Hematopoietic multipotent progenitor cell treated with erythropoietin and hydrocortisone succinate and interleukin-3 and kit ligand, for 15 days (in vitro differentiated cells): ENCODE measurements at places on chromosomes 11 and 22.
A peak's percentile ranks its signal among the peaks of the same experiment; 100 is the strongest.

GRCh38 chr22:44426981-44427380 is 71.1 kb downstream of the RTL6 start:
- DNase-seq: no peak

DNA sequence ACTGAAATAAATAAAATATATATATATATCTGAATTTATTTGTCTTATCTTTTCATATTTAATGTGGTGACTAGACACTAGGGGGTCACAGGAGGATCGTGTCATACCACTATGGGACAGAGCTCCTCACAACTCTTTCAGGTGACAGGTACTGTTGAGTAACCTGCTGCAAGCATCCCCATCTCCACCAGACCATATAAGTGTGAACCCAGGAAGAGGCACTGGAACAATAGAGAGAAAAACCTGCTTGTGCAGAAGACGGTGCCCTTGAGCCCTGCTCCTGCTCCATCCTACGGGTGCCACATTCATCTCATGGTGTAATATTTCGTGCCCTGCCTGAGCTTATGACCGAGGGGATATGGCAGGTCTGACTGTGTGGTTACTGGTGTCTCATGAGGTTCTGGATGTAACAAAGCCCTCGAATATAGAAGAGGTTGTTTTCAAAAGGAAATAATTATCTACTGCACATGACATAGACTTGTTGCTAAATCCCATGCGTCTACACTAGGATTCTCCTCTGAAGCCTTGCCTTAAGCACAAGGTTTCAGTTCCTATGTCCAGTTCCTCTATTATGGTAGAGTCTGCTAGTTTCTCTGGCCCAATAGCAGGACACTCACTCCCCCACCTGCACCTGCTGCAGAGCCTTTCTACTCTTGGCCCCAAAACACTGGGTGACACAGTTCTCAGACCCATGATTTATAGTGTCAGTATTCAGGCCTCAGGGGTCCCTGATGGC is 70.4 kb downstream of the GGTLC2 start:
- DNase-seq: no peak

DNA sequence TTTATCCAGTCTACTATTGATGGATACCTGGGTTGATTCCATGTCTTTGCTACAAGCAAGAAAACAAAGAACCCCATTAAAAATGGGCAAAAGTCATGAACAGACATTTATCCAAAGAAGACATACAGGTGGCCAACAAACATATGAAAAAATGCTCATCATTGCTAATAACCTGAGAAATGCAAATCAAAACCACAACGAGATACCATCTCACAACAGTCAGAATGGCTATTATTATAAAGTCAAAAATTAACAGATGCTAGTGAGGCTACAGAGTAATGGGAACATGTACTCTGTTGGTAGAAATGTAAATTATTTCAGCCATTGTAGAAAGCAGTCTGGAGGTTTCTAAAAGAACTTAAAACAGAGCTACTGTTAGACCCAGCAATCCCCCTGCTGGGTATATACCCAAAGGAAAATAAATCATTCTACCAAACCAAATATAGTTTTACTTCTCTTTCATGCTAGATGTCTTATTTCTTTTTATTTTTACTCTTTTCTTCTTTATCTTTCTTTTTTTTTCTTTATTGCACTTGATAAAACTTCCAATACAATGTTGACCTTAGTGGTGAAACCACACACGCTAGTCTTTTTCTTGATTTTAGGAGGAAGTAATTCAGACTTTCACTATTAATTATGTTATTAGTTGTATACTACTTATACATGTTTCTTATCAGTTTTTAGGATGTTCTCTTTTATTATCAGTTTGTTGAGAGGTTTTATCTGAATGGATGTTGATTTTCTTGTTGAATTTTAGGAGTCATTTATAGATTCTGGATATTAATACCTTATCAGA is 14.3 kb downstream of the TRIM22 start:
- DNase-seq: no peak

DNA sequence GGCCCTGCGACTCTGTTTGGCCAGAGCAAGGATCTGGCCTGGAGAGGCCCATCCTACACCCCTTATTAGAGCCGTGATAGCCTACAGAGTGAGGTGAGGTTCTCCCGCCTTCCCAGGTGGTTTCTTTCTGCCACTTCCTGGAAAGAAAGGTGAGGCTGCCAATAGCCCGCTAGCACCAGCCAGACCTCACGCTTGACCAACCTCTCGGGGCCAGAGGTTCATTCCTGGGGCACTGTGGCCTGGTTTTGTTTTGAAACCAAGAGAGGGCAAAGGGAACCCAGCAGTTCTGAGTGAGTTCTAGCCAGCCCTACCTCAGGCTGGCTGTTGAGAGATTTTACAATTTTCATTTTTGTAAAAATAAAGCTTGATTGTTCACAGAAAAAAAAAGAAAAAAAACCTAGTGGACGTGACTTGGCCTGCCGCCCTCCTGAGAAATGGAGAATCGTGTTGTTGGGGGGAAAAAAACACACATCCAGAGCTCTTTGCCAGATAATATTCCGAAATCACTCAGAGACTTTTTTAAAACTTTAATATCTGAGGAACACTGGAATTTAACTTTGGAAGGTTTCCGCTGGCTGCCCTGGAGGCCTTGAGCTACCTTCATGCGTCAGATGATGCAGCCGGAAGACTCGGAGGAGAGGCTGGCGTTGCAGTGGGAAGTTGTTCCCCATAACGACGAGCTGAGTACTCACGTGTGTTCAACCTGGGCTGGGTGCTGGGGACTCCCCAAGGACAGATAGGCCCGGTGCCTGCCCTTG is 84.5 kb downstream of the BCR start:
- DNase-seq: no peak

GRCh38 chr11:17571431-17572358 is 24.6 kb downstream of the OTOG start:
- DNase-seq: no peak

DNA sequence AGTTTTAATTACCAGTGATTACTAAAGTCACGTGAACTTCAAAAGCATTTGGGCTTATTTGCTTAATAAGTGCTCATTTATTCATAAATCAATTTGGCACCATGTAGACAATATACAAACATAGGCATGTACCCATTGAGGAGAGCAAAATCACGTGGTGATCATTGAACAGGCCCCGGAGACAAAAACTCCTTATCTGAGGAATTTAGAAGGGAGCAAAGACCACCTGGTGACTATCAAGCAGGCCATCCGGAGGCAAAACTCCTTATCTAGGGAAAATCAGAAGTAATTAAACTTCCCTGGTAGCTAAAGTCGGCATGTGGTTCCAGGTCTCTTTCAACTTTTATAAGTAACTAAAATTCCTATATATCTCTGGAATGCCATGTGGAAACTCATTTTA is 5.7 kb upstream of the BTBD10 start:
- DNase-seq: no peak

- no peak for DNase-seq
Observed at GRCh38 chr11:133559833-133560471, 27.7 kb upstream of the OPCML start.

- no peak for DNase-seq
Observed at GRCh38 chr11:64209563-64209843, 3.0 kb downstream of the FERMT3 start.

DNA sequence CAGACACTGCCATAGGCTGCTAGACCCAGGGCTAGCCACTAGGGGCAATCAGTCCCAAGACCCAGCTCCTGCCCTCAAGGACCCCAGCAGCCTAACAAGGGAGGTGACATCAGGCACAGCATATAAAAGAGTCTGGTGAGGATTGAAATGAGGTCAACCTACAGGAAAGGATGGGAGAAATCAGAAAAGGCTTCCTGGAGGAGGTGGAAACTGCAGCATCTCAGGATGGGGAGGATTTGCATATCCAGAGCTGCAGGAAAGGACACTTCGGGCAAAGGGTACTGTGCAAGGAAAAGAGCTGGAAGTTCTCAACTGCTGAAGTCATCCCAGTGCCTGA is 2.9 kb upstream of the ARFGAP2 start:
- DNase-seq: peak; percentile 59

DNA sequence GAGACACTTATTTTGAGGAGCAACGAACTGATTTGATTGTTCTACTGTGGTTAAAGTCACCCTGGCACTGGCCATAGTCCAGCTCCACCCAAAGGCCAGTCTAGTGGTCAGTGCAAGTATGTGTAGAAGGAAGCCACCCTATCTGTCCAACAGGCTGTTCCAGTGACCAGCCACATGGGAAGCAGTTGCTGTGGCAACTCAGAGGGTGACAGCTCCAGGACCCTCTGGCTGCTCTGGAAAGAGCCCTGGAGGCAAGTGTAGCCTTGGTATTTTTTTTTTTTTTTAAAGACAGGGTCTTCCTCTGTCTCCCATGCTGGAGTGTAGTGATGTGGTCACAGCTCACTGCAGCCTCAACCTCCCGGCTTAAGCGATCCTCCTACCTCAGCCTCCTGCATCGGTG is 27.8 kb downstream of the LMO1 start:
- no peak for DNase-seq

- DNase-seq: no peak
Observed at GRCh38 chr22:19138217-19139000, 6.0 kb downstream of the ESS2 start.

DNA sequence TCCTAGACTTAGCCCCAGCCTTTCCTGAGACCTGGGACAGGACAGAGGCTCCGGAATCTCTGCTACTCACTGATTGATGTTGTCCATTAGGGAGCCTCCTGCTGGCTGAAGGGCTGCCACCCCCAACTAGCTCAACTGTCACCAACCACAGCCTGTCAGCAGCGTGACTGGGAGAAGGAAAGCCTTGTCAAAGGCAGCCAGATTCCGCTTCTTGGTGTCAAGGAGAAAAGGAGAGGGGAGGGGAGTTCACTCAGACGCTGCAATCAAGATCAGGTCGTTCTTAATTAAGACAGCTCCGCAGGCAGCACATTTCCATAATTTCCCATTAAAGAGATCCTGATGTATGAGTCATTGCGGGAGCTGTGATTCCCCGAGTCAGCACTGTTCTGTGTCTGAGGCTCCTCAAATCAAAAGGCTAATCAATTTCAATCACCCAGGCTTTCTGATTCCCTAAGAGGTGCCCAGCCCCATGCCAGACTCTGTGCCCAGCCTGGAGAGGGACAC is 152.8 kb upstream of the ZBED5 start:
- DNase-seq: no peak

- no peak for DNase-seq
Observed at GRCh38 chr11:99531468-99531867, 510.7 kb downstream of the CNTN5 start.

GRCh38 chr22:49962012-49962750 is 1.6 kb downstream of the PIM3 start:
- peak; percentile 8 for DNase-seq

DNA sequence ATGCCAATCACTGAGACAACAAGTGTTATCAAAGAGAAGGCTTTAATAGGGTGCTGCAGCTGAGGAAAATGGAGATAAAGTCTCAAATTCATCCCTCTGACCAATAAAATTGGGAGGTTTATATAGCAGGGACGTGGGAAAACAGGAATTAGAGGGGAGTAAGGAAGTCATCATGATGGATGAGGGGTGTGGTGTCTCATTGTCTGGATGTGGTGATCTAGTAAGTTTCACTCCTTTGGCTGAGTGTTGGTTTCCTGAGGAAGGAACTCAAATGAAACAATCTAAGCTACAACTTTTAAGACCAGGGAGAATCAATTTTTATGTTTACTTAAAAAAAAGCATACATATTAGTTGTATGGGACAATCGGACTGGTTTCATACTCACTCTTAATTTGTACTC is 491.0 kb upstream of the KIRREL3 start:
- no peak for DNase-seq

- DNase-seq: no peak
Observed at GRCh38 chr11:12762278-12762677, 88.1 kb downstream of the TEAD1 start.

GRCh38 chr22:30471616-30472318 is at the start of gene SEC14L3:
TSS of gene SEC14L3 (minus strand) at chr22:30472017. CDS start at chr22:30471958, 59 bp downstream.
- no peak for DNase-seq

DNA sequence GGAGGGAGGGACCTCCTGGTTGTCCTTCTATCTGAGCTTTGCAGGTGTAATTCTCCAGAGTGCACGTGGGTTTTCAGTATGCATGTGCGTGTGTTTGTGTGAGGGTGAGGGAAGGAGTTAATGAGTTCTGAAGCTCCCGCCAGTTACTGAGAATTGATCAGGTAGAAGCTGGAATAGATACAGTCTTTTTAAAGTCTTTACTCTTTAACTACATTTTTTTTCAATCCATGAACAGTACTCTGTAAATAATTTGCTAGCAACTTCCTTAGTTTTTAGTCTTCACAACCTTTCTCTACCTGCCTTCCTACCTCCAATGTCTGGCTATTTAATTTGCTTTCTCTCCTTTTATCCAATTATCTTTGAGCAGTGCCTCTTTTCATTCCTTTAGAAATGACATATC is 25.5 kb downstream of the ARHGAP42 start:
- DNase-seq: no peak

DNA sequence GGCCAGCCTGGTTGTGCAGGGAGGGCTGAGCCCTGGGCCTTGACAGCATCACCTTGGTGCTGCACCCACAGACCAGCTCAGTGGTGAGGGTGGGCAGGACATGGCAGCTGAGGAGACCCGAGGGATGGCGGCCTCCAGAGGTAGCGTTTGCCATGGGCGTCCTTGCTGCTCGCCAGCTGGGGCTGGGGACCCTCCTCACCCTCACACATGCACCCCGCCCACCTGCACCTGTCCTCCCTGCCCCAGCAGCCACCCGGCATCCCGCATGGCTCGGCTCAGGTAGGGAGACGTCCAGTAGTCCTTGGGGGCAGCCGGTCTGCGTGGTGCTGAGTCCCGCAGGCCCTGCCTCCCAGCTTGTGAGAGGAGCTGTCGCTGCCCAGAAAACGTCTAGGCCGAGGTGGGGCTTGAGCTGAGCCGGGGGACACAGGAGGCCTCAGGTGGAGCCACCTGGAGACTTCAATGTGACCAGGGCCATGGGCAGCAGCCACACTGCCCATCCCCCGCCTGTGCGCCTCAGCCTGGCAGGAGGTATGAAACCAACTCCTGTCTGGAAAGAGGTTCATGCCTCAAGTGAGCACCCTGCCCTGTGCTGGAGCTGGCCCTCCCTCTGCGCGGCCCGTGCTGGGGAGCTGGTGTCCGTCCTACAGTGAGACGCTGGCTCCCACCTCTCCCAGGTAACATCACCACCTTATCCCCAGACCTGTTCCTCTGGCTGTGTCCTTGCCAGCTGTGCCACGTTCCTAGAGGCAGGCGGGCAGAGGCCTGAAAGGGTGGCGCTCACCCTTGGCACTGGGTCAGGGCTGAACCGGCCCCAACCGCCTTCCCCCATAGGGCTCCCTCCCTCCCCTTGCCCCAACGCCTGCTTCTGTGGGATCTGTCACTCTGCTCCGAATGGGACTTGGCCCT is 3.3 kb upstream of the TRABD start:
- no peak for DNase-seq
